ENCODE measurements at places on chromosomes 4 and X.

DNA sequence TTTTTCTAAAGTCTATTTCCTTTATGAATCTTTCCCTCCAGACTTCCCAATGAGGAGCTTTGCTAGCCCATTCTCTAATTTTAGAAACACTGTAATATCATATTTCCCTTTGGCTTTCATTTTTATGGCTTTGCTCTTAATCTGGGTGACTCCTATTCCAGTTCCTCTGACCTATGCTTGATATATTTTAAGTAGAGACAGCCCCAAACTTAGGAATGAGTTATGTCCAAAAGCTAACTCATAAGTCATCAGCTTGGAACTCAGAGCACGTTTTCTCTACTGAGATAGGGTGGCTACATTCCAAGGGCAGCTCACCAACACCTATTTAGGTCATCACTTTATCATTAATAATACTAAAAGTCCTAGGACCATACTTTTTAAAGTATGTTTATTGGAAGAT, 77.8 kb downstream of the OR13H1 start:
- no peak for DNase-seq

- no peak for DNase-seq
Observed at GRCh38 chrX:77014377-77015372, 432.5 kb upstream of the FGF16 start.

DNA sequence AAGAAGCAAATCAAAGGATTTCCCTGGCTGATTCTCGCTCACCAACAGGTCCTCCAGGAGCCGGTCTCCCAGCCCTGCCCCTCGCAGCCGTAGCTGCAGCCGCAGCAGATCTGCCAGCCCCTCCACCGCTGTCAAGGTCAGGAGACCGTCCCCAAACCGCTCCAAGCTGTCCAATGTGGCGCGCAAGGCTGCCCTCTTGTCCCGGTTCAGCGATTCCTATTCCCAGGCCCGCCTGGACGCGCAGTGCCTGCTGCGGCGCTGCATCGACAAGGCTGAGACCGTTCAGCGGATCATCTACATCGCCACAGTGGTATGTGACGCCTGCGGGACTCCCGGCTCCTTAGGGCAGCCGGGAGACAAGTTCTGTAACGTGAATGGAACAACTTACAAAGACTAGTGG, 25.6 kb downstream of the SPATA18 start:
- no peak for DNase-seq

- DNase-seq = peak; percentile 6
Observed at GRCh38 chrX:106615041-106615440, 3.3 kb downstream of the RADX start.

- DNase-seq = peak; percentile 29
Observed at GRCh38 chrX:131677655-131678628, 134.1 kb downstream of the OR13H1 start.

DNA sequence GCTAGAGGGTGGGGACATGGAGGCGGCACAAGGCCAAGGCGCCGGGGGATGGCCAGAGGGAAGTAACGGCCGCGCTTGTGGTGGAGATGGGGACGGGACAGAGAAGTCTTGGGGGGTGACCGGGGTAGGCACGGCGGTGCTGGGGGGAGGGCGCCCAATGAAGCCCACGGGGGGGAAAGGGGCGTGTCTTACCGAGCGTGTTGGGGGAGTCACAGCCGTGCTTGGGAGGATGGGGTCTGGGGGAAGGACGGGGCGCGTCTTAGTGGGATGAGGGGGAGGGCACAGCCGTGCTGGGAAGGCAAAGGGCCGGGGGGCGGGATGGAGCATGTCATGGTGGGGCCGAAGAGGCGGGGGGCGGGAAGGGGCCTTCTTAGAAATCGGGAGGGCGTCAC, 952 bp downstream of the ARSD start:
- peak; percentile 0 for DNase-seq

DNA sequence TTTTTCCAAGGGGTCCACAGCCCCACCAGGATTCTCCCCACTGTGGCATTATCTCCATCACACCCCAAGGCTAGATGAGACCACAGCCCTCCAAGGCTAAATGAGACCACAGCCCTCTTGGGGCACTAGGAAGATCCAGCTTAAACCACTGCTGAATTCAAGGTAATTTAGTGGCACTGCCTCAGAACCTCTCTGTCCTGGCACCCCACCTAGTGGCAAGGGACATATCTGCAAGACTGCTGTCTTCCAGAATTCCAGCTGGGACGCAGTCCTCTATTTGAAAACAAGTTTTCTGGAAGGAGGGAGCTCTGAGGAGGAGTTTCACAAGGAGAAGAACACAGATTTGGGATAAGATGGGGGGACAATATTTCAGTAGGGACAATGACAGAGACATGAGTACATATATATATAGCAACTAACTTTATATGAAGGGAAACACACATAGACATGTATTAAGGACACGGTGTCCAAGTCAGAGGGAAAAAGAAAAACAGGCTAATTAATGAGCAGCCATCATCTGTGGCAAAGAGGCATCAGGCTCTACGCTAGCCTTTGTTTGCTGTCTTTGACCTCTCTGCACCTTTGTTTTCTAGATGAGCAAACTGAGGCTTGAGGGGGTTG, 9.3 kb downstream of the CETN2 start:
- DNase-seq = peak; percentile 54

GRCh38 chr4:74123065-74123728, 24.2 kb upstream of the CXCL2 start:
- DNase-seq = peak; percentile 53

GRCh38 chrX:257681-258289, 23.4 kb upstream of the PLCXD1 start:
- DNase-seq = no peak

DNA sequence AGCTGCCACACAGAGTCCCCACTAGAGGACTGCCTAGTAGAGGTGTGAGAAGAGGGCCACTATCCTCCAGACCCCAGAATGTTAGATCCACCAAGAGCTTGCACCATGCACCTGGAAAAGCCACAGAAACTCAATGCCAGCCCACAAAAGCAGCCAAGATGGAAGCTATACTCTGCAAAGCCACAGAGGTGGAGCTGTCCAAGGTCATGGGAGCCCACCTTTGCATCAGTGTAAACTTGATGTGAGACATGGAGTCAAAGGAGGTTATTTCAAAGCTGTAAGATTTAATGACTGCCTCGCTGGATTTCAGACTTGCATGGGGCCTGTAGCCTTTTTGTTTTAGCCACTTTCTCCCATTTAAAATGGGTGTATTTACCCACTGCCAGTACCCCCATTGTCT, 1030.1 kb upstream of the GRIA3 start:
- no peak for DNase-seq

GRCh38 chr4:99763635-99764101, 53.0 kb upstream of the DAPP1 start:
- DNase-seq = peak; percentile 95

DNA sequence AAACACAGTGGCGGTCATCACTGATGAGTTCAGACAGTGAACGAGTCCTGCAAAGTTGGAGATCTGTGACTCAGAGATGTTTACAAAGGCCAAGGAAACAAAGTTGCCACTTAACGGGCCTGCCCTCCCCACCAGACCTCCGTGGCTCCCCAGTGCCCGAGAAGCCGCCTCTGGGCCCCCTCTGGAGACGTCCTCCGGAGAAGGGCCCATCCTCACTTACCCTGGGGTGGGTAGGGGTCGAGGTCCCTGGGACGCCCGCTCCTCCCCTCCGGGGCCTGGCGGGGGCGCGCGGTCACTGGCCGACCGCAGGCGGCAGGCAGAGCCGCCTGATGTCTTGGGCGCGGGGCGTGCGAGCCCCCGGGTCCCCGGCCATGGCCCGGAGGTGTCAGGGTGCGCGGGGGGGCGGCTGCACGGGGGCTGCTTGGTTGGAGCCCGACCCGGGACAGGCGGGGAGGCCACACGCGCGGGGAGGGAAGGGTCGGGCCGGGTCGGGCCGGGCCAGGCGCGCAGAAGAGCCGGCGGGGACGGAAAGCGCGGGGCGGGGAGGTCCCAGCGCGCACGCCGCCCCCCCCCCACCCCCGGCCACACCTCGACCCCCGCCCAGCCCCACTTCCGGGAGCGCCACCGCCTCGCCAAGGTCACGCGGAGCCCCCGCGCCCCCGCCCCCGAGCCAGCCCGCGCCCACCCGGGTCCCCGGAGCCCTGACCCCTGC, 529 bp downstream of the DHRSX start:
- DNase-seq = peak; percentile 60

DNA sequence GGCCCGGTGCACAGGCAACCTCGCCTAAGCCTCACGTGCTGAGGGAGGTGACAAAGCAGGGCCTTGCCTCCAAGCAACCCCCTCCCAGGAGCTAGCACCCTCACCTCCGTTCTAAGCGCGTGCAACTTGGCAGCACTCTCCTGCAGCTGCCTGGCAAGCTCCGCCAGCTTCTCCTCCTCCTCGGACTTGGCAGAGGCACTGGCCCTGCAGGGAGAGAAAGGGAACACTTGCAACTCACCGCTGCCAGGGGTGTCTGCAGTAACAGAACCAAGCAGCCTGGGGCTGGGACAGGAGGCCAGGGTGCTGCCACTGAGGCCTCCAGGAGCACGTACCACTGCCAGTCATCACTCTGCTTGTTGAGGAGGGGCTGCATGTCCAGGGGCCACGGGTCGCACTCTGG, 10.3 kb upstream of the TREX2 start:
- DNase-seq = no peak

- peak; percentile 80 for DNase-seq
Observed at GRCh38 chrX:38811515-38812243, 10.4 kb downstream of the MID1IP1 start.

DNA sequence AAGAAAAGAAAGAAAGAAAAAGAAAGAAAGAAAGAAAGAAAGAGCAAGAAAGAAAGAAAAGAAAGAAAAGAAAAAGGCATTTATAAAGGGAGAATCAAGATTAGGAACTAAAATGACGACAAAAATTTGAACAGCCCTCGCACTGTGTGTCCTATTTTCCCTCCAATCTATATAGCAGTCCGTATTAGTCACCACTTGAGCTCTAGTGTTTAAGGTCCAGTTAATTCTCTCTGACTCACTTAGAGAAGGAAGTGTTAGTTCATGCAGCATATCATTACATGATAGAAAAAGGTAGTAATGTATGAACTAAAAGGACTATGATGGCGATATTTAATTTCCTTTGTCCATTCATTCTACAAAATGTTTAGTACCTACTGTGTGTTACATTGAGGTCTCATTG, 122.7 kb downstream of the CBLL2 start:
- DNase-seq = peak; percentile 71

DNA sequence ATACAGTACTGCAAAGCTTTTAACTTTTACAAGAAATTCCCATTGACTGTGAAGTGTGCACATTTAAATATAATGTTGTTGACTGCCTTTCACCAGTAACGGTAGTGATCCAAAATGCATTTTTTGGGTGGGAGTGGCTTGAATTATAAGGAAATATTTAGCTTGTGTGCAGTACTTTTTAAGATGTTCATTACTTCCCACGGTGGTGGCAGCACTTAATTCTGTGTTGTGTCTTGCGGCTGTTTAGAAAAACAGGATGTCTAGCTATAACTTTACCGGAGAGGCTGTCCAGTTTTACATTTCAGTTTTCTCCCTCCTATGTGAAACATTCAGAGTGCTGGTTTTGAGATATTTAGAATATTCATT, 1.7 kb downstream of the TMEM131L start:
- no peak for DNase-seq

DNA sequence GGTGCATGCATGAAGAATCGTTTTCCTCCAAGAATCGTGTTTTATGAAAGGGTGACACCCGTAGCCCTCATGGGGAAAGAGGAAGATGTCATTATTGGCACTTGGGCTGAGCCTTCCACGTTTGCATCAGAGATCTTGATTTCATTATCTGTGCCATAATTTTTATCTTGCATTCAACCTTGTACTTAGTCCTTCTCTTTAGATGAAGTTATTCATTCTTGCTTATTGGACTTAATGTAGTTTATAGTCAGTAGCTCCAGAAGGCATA, 66.8 kb downstream of the GAB1 start:
- DNase-seq = no peak

GRCh38 chrX:8721536-8721935, 10.4 kb downstream of the ANOS1 start:
- no peak for DNase-seq

DNA sequence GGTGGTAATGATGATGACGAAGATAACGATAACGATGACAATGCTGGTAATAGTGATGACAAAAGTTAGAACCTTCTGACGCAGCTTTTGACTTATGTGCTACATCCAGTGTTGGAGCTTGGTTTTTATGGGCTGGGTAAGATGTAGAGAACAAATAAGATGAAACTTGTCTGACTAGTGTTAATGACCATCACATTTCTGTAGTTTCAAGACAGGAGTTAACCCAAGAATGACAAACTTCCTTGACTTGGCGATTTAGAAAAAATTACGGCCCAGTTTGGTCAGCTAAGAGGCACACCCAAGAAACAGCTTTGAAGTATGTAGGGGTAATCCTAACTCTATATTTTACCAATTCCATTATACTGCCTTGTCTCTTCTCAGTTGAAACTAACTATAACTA, at the start of gene TMPRSS11B:
TSS of gene TMPRSS11B (minus strand) at position 101 of the 400 bp plus-strand sequence. CDS start 136 bp downstream, outside the sequence.
- no peak for DNase-seq

GRCh38 chrX:118904218-118904617, 70.2 kb upstream of the LONRF3 start:
- no peak for DNase-seq

GRCh38 chrX:133633162-133633561, 217.9 kb upstream of the GPC4 start:
- DNase-seq = peak; percentile 34

DNA sequence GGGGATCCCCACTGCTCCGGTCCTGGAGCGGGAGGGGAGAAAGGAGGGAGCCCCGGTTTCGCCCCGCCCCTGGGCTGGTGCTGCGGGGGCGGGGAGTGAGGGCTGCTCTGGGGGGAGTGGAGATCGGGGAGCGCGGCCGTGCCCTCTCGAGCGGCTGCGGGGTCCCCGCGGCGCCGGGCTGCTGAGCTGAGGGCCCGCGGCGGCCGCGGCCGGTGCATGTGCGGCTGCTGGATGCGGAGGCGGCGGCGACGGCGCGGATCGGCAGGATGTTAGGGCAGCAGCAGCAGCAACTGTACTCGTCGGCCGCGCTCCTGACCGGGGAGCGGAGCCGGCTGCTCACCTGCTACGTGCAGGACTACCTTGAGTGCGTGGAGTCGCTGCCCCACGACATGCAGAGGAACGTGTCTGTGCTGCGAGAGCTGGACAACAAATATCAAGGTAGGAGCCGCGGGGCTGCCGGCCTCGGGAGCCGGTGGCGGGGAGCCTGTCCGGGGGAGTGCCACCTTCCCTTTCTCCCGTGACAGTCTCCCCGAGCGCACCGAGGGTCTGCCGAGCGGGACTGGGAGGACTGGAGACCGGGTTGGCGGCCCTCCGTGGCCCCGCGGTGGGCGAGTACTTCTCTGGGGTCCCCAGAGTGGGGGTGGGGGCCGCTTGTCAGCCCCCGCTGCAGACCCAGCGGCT, at the start of gene ING2:
TSS of gene ING2 (plus strand) at position 129 of the 681 bp plus-strand sequence. CDS start at position 267, 138 bp downstream.
- DNase-seq = peak; percentile 82

GRCh38 chr4:154024097-154024694, 235.3 kb upstream of the SFRP2 start:
- no peak for DNase-seq

DNA sequence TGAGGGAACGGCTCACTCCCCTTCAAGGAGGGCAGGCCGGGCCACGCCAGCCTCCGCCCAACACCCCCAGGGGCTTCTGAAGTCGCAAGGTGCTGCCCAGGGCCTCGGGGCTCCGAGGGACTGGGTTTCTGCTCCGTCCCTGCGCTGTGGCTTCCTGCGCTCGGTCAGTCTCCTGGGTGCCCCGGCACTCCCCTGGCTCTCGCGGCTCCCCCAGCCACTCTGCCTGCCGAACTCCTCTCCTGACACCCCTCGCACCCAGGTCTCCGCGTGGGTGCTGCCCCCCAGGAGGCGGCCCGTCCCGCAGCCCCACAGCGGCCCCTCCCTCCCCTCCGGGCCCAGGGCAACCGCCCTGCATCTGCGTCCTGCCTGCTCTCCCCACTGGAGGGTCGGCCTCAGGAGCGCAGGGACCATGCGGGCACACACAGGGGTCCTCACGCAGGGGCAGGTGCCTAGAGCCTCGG, 151.9 kb downstream of the AFAP1 start:
- DNase-seq = no peak

- DNase-seq = peak; percentile 38
Observed at GRCh38 chr4:186724864-186725468, 1.3 kb upstream of the FAT1 start.
